ENCODE measurements at places on chromosomes 1 and 21.

DNA sequence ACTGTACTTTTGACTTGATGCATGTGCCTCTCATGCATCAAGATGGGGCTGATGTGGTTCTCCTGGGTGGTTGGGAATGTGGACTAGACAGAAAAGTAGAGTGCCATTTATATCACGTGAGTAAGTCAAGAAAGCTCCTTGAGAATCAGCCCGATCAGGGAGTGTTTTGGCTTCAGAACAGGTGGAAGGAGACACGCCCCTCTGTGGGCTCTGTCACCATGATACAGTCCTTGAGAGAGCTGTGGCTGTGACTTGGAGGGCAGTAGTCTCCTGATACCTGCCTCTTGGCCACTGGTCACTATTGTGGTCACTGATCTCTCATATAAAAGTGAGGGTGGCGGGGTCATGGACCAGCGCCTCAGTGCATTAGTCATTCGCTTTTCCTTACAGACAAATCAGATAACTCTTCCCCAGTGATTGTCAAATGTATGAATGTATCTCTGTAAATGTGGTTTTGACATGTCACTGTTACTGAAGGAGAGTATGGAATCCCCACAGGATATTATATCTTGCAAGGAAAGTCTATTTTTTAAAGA lies 8.9 kb upstream of the C4BPB start:
- DNase-seq = no peak

DNA sequence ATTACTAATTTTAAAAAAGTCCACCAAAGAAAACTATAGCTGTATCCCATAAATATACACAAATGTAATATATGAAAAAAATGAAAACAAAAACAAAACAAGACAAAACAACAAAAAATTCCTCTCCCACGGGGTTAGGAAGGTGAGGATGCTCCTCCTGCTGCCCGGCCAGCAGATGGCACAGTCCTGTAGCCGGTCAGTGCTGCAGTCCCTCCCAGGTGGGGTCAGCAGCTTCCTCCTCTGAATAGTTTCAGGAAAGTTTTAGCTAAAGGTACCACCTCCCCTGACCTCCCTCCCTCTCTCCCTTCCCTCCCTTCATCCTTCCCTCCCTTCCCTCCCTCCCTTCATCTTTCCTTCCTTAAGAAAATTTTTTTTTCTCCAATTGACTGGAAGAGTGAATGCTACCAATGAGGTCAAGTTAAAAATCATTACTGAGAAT lies 67.8 kb upstream of the BCL10 start:
- no peak for DNase-seq

DNA sequence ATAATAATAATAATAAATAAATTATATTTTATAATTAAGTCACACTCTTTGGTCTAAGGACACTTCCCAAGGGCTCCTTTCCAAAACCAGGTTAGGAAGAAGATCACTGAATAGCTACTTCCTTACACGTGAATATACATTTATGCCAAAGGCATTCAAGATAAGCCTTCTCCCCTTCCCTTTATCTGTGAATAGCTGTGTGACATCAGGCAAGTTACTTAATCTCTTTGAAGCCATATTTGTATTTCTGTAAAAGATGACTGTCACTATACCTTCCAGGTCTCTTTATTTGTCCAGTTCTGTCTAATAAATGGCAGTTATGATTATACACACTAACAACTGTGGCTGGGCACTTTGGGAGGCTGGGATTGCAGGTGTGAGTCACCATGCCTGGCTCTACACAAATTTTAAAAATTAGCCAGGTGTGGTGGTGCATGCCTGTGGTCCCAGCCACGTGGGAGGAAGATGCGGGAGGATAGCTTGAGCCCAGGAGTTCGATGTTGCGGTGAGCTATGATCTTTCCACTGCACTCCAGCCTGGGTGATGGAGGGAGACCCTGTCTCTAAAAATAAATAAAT lies 5.5 kb upstream of the RNF11 start:
- no peak for DNase-seq

DNA sequence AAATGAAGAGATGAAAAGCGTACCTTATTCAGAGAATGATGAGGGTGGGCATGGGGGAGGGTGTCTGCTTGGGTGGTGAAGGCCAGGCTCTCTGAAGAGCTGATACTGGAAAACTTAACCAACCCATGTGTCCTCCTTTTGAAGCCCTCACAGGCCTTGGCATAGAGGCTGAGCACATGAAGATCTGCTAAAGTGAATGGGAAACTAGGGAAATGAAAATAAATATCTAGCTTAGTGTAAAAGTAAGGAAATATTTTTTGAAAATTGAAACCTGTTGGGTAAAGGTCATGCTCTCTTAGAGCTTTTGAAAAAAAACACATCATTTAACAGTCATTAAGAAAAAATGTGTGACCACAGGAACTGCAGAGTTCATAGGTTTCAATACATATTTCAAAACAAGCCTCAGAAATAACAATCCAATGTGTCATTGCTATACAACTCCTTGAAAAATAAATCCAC lies 40.5 kb upstream of the RALGPS2 start:
- no peak for DNase-seq

DNA sequence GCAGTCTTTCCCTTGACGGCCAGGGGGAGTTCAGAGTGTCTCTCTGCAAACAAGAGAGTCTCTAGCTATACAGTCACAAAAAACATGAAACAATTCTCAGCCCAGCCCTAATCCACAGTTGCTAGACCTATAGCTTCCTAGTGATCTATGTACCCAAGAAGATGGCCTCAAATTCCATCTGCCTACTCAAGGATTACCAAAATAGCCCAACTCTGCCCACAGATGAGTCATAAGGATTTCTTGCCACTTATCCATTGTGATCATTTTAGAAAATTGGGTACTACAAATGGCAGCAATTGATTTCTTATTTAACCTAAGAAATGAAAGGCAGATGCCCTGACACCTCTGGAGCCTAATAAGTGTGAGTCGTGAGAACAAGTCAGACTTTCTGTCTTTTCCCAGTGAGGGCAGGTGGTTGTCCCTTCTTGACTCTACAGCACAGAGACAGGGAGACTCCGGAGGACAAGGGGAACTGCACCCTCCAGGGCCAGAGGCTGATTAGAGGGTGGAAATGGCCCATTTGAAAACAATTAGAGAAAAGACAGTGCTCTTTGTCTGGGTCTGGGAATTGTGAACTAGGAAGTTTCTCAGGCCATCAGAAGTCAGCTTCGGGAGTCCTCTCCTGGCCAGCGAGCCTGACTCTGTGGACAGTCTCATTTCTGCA lies 65.4 kb downstream of the ABCA4 start:
- no peak for DNase-seq

- DNase-seq = no peak
Observed at GRCh38 chr1:150552911-150553289, 3.7 kb downstream of the ADAMTSL4 start.

GRCh38 chr1:12595757-12596006 lies 22.3 kb downstream of the DHRS3 start:
- no peak for DNase-seq

GRCh38 chr1:29417147-29417858 lies 181.0 kb downstream of the PTPRU start:
- no peak for DNase-seq

- no peak for DNase-seq
Observed at GRCh38 chr1:94239796-94240195, 2.4 kb upstream of the ARHGAP29 start.

DNA sequence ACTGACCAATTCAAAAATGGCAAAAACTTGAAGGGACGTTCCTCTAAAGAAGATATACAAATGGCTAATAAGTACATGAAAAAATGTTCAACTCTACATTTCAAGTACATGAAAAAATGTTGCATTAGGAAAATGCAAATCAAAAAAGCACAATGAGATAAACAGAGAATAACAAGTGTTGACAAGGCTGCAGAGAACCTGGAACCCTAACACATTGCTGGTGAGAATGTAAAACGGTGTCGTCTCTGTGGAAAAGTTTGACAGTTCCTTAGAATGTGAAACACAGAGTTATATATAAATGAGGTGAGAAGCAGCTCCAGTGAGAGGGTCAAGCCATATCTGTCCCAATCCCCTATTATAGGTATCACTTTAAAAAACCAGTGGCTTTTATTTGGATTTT lies 44.6 kb upstream of the RBM34 start:
- no peak for DNase-seq

DNA sequence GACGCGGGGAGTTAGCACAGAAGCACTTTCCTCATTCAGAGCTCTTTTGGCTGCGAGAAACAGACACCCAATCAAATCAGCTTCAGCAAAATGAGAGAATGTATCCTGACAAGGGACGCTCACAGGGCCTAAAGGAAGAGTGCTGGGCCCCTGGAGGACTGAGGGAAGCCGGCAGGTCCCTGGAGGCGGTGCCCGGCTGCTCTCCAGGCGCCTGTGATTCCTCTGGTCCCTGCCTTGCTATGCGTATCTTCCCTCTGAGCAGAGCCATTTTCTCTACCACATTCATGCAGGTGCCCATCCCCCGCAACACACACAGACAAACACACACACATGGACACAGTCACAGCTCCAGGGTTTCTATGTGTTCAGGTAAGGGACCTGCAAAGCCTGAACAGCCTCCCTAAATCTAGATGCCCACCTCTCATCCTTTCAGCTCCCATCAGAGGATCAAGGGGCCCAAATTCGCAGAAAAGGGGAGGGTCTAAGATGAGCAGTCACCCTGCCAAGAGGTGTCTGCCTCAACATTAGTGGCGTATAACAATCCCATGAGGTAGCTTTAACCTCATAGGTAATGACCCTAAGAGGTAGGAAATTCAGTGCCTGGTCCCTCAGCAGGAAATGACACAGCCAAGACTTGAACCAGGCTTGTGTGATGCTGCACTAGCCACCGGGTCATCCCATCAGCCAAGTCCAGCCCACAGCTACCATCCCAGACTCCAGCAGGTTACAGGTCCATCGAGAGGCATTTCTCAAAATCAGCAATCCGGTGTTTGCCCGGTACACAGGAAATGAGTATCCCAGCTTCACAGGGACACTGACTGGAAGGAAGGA lies 29.0 kb downstream of the PTAFR start:
- DNase-seq = no peak

DNA sequence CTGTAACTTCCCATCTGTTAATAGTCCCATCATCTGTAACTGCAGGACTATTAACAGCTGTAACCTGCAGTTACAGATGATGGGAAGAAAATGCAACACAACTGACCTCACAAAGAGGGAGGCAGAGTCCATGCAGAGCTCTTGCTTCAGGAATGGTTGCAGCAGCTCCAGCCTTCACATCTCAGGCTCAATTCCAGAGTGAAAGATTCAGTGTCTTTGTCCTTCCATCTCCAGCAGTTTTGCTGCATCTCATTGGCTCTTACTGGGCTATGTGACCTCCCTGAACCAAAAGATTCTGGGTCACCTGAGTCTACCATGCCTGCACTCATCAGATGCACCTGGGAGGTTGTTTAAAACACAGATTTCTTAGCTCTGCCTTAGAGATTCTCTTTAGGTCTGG lies 686.7 kb downstream of the MATN1 start:
- DNase-seq = no peak

- peak; percentile 6 for DNase-seq
Observed at GRCh38 chr1:83761167-83762038, 237.5 kb downstream of the TTLL7 start.

- DNase-seq = no peak
Observed at GRCh38 chr1:55735106-55735505, 519.9 kb upstream of the USP24 start.

GRCh38 chr1:116923421-116923820 lies 13.7 kb downstream of the PTGFRN start:
- DNase-seq = no peak

Data from CD4-positive, alpha-beta T cell treated with Interleukin-4 for 4 hours (primary cell).